ENCODE measurements at places on chromosomes 6 and 20.

- no peak for DNase-seq
Observed at GRCh38 chr6:106084106-106084988, 1.8 kb upstream of the PRDM1 start.

DNA sequence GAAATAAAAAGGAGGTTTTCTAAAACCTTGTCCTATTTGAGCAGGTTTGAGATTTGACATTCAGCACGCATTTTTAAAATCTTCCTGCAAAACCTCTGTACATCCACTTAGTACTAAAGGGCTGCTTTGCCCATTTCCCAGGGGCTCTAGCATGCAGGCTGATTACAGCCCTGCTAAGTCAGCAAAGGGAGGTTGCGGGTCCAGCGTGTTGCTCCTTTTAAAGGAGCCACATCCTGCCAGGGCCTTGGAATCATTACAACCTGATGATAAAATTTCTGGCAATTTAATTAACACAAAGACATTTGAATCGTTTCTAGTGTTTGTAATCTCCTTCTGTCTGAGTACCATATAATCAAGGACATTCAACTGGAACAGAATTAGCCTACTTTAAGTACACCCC is 455.1 kb upstream of the CITED2 start:
- DNase-seq, result no peak

- DNase-seq, result no peak
Observed at GRCh38 chr20:9262653-9263194, 193.8 kb downstream of the PLCB4 start.

GRCh38 chr6:128363020-128363813 is 157.2 kb downstream of the PTPRK start:
- DNase-seq, result no peak

DNA sequence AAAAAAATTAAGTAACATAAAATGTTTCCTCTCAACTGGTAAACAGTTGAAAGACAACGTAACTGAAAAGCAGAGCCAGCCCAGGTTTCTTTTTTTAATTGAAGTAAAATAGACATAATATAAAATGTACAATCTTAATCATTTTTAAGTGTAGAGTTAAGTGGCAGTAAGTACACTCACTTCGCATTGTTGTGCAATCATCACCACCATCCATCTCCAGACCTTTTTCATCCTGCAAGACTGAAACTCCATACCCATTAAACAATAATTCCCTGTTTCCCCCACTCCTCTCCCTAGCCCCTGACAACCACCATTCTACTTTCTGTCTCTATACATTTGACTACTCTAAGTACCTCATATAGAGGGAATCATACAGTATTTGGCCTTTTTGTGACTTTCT is 395.7 kb downstream of the RNGTT start:
- DNase-seq, result no peak

DNA sequence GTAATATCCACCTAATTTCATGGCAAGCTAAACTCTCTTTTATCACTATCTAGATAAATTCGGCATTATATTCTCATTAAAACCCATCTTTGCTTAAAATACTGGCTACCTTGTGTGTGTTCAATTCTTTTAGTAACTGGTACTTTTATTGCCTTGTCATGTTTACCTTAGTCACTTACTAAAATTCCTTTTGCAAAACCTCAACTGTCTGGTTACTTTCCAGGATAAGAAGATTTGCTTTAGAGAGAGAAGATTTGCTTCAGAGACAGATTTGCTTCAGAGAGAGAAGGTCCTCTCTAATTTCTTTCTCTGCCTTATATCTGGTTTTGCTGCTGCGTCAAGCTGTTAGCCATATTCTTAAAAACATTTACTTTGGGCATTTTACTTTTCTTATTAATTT is 151.5 kb upstream of the MLIP start:
- DNase-seq, result no peak

DNA sequence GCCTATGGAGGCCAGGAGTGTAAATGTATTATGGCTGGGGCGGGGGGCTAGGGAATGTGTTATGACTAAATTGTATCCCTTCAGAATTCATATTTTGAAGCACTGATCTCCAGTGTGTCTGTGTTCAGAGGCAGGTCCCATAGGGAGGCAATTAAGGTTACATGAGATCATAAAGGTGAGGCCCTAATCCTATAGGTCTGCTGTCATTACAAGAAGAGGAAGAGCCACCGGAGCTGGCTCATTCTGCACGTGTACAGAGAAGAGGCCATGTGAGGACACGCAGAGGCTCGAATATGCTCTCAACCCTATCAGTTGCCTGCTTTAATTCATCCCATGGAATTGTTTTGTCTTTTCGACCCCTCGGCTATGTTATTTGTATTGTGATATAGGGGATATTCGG is 76.9 kb downstream of the VTA1 start:
- no peak for DNase-seq

DNA sequence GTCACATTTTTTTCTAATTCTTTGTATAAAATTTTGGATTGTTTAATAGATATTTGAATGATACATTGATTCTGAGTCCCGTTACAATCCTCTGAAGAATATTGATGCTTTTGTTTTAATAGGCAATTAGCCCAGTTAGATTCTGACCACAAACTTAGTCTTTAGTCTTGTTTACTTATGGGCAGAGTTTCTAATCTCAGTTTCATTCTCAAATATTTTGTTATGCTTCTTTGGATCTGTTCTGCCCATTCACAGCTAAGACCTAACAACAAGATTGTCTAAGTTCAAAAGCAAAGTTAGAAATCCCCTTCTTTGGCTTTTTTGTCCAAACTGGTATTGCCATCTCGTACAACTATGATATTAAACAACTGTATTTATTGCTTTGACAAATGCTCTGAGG is 58.0 kb downstream of the TBXT start:
- no peak for DNase-seq

DNA sequence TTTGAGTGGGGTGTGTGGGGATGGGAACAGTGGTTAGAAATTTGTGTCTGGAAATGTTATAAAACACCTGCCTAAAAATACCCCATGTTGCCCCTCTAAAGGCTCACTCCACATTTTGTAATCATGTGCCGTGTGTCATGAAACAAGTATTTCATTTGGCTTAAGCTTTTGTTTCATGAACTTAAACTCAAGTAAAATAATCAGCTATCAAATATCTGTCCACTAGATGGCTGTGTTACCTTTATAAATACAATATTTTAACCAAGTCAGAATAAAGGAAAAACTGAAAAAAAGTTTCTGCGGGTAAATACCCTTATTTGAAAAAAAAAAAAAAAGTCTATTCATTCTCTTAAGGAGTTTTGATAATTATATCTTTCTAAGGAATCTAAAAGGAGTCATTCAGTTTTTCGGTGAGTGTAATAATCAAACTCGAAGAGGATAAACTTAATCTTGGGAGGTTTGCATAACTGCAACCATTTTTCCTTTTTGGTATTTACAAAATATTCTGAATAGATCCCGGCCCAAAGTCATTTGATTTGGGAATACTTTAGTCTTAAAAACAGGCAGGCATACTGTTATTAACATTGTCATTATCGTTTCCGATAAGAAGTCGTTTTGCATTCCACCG is 29.9 kb upstream of the MTRF1L start:
- DNase-seq, result no peak

DNA sequence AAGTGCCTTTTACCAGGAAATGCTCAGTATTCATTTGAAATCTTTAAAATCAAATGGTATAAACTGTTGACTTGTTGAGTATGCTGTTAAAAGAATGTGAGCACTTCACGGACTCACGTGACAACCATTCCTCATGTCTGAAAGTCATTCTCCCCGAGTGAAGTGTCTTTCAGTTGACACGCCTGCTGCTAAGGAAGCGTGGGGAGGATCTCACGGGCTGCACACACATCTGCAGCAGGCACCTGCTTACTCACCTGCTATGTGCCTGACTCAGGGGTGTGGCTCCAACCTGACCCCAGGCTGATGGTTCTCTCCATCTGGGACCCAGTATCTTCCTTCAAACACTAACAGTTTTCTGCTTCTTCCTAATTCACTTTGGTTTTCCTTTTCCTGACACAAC is 32.7 kb downstream of the WDR27 start:
- no peak for DNase-seq

DNA sequence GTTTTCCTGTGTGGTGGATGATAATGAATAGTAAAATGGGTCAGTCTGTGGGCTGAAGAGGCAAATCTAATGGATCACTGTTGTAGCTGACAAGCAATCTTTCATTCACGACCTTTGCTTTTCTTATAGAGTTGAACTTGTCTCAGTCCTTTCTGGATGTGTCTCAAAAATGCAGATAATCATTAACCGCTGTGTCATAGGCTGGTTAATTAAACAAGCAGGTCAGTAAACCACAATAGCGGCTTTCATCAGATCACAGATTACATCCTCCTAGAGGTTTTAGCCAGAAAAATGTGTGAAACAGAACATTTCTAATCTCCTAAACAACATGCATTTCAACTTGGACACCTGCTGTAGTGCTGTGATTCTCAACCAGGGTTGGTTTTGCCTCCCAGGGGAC is 2.5 kb upstream of the METTL24 start:
- DNase-seq, result no peak

GRCh38 chr6:69179681-69180080 is 544.6 kb downstream of the ADGRB3 start:
- no peak for DNase-seq

DNA sequence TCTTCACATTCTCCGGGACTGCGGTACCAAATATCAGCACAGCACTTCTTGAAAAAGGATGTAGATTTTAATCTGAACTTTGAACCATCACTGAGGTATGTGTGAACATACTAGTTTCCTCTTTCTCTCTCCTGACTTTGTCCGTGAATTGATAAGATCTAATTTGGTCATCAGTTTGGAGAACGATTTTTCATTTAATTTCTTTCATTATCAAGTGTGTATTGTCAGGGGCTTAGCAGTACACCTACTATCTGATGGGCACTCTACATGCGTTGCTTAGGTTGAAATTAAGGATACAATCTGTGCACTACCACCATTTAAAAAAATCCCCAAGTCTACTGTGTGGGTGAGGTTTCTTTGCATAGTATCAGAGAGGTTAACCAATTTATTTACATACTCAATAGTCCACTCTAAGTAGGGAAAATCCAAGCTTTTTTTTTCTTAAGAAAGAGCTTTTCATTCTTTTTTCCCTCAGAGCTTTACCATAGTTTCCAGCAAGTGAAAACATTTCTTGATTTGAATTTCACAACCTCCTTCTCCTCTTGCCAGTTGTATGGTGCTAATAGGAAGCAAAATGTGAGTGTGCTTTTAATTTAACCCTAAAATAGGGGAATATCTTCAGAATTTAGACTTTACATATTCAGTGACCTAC is 105.4 kb upstream of the ESR1 start:
- DNase-seq, result no peak

- no peak for DNase-seq
Observed at GRCh38 chr6:148273962-148274752, 68.5 kb upstream of the SASH1 start.

- DNase-seq, result no peak
Observed at GRCh38 chr6:169145991-169146501, 107.6 kb downstream of the THBS2 start.

All from cerebellar nuclear complex (tissue), 1 donor.